Islet precursor cell (in vitro differentiated cells): ENCODE measurements at places on chromosomes 12 and 14.

DNA sequence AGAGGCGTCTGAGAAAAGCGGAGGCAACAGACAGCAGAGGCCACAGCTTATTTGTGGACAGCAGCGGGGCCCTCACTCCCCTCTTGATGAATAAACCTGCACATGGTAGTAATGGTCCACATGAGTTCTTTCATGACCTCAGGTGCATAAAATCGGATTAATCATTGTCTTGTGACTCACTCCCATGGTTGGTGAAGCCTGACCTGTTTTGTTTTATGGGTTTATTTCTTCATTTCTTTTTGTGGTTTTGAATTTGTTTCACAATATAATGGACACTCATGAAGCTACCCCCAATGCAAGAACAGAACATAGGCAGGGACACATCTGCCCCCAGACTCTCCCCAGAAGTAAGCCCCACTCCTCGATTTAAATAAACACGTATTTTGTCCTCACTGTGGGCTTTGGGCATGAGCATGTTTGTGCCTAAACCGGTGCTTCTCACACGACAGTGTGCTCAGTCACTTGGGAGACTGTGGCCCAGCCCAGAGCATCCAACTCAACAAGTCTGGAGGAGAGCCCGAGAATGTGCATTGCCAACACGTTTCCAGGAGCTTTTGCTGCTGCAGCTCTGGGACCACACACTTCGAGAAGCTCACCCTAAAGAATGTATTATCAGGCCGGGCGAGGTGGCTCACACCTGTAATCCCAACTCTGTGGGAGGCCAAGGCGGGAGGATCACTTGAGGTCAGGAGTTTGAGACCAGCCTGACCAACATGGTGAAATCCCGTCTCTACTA, 116.1 kb downstream of the SCARB1 start:
- no peak for DNase-seq

- no peak for DNase-seq
These were observed 426.6 kb downstream of the ATP23 start for GRCh38 chr12:58368001-58368400.

GRCh38 chr12:96365604-96366380, 34.4 kb downstream of the CDK17 start:
- no peak for DNase-seq

- DNase-seq: no peak
These were observed 26.1 kb downstream of the KMT5A start for GRCh38 chr12:123410041-123410412.

GRCh38 chr14:92670160-92670559, 78.3 kb downstream of the LGMN start:
- DNase-seq: no peak

DNA sequence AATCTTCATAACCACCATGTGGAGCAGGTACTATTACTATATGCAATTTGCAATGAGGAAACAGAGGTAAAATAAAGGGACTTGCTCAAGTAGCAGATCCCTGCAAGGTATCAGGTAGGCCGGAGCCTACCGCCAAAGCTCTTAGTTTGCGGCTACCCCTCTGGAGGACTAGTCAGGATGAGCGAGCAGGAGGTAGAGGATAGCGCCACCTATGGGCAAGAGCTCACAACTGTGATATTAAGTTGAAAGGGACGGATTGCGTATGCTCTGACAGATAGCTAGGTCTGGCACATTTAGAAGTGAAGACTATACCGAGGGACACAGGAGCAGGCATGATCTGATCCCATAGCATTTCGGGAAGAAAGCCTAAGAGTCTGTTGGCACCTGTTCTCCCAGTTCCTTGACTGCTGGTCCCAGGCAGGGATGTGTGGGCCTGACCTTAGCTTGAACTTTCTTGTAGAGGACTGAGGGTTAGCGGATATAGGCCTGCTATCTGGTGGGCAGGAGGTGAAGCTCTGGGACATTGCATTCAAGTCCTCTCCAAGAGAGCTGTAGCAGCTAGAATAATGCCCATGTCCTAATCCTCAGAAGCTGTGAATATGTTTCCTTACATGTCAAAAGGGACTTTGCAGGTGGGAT, 48.0 kb downstream of the SLC17A8 start:
- peak; percentile 93 for DNase-seq

DNA sequence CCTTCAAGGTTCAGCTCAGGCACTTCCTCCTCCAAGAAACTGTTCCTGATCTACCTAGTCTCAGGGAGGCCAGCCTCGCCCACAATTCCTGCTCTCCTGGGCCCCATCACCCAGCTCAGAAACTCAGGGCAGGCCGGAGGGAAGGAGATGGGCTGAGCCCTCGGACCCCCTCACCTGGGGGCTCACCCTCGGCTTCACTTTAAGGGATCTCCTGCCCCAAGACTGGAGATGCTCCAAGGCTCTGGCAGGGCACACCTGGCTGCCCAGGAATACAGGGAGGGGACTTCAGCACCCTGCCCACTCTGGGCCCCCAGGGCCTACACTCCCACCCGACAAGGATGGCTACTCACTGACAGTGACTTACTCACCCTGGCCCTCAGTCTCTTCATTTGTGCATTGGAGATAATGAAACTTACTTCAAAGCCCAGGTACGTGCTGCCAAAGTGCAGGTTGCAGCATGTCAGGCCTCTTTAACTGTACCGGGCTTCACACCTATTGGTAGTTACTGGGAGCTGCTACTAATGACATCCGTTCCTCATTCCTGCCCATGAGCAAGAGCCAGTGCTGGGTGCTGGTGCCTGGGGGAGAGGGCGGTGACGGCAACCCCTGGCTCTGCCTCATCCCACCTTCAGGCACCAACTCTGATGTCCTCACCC, 21.0 kb upstream of the PPP1R13B start:
- DNase-seq: no peak

DNA sequence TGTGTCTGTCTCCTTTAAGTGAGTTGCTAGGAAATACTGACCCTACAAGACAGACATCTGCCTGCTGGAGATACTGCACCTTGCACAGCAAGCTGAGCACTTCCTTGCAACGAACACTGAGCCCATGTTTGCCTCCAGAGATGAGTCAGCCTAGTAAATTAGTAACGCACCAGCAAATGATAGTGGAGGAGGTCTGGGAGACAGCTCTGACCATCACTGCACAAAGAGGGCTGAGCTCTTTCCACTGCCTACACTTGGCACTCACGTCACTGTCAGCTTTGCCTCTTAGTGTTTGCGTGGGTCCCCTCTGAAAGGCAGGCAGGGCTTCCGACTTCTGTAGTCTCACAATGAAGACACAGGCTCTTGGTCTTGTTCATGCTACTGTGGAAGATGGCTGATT, 109.0 kb downstream of the APAF1 start:
- DNase-seq: peak; percentile 86

DNA sequence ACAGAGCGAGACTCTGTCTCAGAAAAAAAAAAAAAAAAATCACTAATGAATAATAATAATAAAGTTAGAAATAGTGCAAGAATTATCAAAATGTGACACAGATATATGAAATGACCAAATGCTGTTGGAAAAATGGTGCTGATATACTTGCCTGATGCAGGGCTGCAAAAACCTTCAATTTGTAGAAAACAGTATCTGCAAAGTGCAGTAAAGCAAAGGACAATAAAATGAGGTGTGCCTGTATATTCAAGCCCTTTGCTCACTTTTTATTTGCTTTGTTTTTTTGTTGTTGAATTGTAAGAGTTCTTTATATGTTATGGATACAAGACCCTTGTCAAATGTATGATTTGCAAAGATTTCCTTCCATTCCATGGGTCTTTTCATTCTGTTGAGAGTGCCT, 9.0 kb upstream of the PAPOLA start:
- DNase-seq: no peak

GRCh38 chr14:72833174-72833573, 60.7 kb downstream of the DPF3 start:
- no peak for DNase-seq

DNA sequence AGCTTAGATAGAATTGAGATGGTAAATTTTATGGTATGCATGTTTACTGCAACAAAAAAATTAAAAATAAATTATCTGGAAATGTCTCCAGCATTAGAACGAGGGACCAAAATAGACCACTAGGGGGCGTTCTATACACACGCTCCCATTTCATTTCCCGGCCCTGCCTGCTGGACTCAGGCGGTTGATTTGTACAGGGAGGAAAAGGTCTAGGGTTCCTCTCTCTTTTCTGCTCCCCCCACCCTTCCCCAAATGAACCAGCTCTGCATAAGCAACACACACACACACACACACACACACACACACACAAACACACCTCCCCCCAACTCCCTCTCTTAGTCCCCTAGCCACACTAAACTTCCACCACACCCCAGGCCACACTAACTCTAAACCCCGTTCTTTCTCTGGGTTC, 7.8 kb upstream of the DTX1 start:
- DNase-seq: no peak

DNA sequence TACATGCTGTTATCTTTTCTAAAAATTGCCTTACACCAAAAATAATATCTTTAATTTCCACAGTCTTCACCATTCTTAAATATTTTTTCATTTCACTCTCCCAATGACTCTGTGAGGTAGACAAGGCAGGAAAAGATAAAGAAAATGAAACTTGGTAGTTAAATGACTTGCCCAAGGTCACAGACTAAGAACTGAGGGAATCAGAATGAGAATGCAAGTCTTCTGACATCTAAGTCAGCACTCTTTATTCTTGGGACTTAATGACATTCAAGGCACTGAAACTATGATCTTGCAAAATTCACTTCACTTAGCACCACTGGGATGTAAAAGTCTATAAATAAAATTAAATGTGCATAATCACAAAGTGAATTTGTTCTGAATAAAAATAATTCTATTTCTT, 104.5 kb downstream of the SLC2A13 start:
- DNase-seq: no peak

DNA sequence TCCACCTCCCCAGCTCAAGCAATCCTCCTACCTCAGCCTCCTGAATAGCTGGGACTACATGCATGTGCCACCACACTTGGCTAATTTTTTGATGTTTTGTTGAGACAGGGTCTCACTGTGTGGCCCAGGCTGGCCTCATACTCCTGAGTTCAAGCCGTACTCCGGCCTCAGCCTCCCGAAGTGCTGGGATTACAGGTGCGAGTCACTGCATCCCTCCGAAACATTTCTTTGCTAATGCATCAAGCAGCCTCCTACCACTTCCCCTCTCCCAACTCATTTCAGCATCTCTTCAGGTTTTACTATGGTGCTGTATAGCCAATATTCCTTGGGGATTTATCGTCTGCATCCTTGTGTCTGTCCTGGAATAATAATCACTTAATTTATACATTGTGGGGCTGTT, 2.3 kb upstream of the SLC22A17 start:
- peak; percentile 37 for DNase-seq

GRCh38 chr12:11810206-11810545, 160.7 kb downstream of the ETV6 start:
- DNase-seq: no peak

- DNase-seq: no peak
These were observed 88.9 kb downstream of the MED13L start for GRCh38 chr12:116188581-116188980.

GRCh38 chr12:16358878-16359277, 11.4 kb downstream of the MGST1 start:
- no peak for DNase-seq

DNA sequence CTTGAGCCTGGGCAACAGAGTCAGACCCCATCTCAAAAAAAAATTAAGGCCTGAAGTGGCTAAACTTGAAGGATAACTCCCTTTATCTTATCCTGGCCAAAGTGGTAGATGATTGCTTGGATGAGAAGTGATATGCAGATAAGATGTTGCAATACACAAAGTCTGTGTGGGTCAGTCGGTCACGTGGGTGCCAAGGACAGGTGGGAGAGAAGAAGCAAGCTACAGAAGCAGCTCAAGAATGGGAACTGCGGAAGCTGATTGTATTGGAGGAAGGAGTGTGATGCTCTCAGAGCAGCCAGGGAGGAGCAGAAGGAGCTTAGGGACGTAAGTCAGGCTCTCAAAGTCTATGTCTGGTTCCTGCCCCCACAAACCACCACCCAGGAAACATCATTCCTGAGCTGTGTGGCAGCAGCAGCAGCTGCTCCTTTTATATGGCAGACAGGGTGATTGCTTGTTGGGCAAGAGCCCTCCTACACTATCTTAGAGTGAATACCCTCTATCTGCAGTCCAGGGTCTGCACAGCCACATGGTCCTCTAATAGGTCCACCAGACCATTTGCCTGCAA, 54.5 kb downstream of the ATP2A2 start:
- no peak for DNase-seq

DNA sequence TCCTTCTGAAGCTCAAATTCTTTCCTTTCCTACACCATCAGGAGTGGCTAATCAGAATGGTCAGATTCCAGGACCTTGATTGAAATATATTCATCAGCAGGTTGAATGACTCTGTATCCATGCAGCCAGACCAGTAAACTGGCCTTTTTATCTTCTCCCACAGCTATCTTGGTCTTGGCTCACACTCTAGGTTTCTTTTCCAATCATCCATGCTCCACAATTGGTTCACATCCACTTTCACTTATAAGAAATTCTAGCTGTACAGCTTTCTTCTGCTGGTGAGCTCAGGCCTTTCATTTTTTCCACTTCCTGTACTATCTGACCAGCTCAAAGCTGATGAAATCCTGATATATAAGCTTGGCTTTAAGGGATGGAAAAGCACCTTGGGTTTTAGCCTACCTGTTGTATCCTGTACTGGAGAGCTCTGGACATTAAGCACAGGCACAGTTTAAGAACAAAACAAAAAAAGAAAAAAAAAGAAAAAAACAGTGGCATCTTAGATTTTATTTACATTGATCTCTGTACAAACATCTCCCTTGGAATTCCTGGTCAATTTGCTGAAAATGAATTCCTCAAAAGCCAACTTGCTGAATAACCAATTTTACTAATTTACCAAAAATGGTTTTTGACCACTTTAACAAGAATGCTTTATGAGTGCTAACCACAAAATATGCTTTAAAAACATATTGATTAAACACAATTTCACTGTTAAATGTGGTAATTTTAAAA, 91.6 kb upstream of the PAWR start:
- no peak for DNase-seq

DNA sequence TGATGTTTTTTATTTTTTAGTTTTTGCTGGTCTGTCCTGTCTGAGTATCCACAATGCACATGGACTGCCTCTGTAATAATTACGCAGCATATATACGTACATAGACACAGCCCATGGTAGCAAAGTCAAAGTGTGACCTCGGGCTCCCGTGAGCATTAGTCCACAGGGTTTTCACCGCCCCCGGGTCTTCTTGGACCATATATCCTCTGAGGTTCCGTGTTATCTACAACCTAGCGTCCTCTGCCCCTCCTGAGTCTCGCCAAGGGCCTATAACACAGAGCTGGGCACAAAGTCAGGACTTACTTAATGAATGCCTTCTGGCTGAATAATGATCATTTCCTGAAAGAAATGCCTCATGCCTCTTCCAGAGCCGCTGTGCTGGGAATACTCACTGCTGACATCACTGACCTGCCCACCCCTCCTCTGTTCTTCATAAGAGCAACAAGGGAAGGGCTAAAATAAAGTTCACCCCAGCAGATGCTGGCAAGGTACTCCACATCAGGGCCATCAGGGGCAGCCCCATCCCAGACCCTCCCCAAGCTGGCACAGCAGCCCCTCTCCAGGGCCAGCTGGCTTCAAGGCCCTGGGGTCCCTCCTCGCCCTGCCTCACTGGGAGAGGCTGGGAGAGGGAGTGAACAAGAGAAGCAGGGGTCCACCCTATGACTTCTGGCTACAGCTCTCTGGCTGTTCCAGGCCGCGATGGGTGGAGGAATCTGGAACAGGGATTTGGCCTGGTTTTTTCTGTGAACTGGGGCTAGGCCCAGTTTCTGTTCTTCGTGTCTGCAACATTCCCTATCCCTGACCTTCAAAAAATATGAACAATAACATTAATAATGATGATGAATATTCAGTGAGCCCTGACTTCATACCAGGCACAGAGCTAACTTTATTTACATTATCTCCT, 7.9 kb downstream of the HDAC7 start:
- DNase-seq: no peak

GRCh38 chr14:70018713-70019211, 139.5 kb downstream of the SMOC1 start:
- no peak for DNase-seq

- DNase-seq: peak; percentile 90
These were observed 848 bp downstream of the CTDSP2 start for GRCh38 chr12:57845478-57846284.
